NCI-H226 (cell line): ENCODE measurements at places on chromosomes 11 and 22.
A peak's percentile ranks its signal among the peaks of the same experiment; 100 is the strongest.

GRCh38 chr11:115980337-115981103 lies 476.3 kb upstream of the CADM1 start:
- DNase-seq: no peak

GRCh38 chr11:67504950-67505581 lies at the start of gene PITPNM1:
PITPNM1 (minus strand) TSS chr11:67505363; CDS start chr11:67504180, 1,183 bp downstream.
- DNase-seq: peak; percentile 75

GRCh38 chr11:64058494-64058893 lies 22.8 kb downstream of the FLRT1 start:
- no peak for DNase-seq

DNA sequence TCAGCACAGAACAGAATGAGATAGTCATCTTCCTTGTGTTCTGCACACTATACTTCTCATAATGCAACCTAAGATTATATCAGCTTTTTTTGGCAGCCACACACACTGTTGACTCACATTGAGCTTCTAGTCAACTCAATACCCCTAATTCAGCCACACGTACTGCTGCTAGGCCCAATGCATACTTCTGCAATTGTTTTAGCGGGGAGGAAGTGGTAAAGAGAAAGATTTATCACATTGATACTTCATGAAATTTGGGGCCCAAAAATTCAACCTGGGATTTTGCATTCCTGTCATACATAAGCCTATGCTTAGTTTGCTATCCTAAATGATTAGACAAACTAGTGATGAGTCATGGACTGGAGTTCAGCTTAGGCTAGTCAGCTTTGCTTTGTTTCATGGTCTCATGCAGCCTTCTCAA lies 8.6 kb upstream of the UPB1 start:
- peak; percentile 48 for DNase-seq

DNA sequence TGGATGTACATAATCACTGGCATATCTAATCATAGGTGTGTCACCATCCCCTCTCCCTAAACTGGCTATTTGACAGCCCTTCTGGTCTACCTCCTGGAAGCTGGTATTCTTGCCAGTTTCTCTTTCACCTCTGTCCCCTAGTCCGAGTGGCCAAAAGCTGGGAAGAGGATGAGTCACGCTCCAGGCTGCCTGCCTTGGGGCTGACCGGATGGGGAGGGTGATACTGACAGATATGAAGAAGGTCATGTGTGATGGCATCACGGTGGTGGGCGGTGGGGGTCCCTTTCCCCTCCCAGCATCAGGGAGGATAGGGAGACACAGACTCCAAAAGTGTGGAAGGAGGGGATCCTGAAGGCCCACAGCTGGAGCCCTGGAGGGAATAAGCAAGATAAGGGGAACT lies 4.8 kb downstream of the OAF start:
- DNase-seq: peak; percentile 55
